ENCODE measurements at places on chromosomes 12 and 14.
A peak's percentile ranks its signal among the peaks of the same experiment; 100 is the strongest.

GRCh38 chr14:33999771-34000291 is 49.0 kb upstream of the EGLN3 start:
- no peak for DNase-seq

DNA sequence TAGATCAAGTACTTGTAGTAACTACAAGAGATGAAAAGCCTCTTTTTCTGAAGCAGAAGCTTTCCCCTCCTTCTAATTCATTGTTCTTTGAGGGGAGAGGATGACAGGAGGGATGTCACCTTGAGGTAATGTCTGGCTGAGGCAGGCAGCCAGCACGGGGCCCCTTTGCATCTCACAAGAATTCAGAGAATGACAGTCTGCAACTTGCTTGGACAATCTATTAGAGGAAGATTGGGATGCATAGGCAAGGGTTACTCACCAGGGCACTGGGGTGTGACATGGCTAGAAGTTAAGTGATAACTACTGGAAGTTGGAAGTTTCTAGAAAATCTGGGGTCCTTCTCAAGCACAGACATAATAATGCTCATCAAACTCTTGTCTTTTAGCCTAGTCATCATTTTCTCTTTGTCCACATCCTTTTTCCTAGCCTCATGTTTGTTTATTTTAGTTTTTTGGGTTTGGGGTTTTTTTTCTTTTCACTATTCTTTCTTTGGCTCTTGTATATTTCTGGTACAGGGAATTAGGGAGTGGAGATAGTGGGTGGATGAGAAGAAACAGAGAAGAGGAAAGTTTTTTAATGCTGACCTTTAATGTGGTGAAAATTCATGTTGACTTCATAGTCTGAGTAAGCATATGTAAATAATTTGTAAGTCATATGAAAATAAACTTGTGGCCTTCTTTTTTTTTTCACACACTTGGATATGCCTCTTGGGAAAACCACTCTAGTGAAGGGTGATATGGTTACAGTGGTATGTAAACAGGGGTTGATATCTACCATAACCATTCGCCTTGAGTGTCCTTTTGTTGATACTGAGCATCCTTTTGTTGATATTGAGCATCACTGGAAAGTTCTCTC is 55.1 kb downstream of the TTLL5 start:
- DNase-seq: no peak

DNA sequence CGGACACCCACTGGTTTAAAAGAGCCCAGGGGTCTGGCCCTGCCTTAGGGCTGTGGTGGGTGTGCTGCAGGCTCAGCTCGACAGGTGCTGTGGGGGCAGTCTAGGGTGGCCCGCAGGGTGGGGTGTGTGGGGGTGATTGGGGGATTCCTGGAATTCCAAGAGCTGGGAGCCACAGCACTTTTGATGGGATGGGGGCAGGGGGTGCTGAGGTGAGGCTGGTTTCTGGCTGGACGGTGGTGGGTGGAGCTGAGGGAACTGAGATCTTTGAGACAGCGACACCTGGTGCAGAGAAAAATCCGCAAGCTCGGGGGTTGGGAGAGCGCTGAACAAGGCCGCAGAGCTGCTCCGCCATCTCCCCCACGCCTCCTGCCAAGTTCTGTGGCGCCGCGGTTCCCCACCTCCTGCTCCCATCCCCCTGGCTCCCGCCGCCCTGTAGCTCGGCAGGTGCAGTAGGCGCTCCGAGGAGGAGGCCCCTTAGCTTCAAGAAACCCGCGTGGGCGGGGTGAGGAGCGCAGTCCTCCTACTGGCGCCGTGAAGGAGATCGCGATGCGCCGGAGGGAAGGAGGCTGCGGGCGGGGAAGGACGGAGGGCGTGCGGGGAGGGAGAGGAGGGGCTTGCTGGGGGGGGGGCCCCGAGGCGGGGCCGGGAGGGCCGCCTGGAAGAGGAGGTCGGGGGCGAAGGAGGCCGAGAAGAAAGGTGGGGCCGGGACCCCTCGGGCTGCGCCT is 1.3 kb upstream of the TEDC1 start:
- DNase-seq: peak; percentile 96

DNA sequence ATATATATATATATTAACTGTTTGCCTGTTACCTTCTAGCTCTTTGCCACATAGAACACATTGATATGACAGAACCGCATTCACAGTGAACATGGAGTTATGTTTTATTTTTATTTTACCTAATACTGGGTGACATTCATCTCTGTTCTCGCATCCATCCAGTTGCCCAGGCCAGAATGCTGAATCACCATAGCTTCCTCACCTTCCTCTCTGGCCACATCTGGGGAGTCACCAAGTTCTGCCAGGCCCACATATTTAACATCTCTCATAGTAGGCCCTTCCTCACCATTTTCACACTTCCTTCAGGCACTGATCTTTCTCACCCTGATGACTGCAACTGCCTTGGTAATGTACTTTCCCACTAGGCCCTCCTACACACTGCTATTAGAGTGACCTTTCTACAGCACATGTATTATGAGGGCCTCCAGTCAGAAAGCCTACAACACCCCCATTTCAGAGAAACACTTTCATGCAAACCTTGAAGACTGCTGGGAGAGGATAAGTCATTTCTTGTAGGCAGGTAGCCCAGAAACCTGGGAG is 106.8 kb downstream of the LGR5 start:
- DNase-seq: no peak

GRCh38 chr12:16602412-16602811 is 3.5 kb downstream of the LMO3 start:
- DNase-seq: no peak

DNA sequence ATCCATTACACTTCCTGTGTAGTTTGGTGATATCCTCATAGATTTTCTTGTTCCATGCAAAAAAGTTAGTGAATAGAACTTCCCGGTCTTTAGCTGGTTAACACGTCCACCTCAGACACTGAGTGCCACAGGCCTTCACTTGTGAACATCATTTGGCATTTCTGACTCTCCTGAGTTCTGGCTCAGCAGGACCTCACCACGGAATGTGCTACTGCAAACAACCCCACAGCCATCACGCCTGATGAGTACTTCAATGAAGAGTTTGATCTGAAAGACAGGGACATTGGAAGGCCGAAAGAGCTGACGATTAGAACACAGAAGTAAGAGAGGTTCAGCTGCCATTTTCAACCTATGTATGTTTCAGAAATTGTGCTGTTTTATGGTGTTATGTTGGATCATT is 20.0 kb downstream of the C12orf76 start:
- no peak for DNase-seq

DNA sequence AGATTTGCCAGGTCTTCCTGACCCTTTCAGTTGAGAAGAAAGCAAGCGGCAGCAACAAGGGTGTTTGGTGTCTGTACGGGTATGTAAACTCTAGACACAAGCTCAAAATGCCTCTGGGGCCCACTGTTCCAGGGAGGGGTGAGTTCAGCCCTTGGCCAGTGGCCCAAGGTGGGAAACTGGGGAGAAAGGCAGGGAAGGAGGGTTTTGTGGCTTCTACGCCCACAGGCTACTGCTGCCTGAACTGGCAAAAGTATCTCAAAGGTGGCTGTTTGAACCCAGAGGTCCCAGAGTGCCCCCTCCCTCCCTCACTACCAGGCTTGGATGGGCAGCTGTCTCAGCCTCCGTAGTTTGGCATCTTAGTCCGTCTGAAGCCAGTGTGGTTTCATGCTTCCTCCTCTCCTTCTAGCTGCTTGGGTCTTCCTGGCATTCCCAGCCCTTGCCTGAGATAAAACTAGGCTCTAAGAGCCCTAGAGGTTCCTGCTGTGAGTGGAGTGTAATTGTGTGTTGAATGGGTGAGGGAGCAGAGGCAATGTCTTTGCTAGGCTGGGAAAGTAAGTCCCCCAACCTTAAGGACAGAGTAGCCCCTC is 5.5 kb downstream of the HOXC5 start:
- no peak for DNase-seq

DNA sequence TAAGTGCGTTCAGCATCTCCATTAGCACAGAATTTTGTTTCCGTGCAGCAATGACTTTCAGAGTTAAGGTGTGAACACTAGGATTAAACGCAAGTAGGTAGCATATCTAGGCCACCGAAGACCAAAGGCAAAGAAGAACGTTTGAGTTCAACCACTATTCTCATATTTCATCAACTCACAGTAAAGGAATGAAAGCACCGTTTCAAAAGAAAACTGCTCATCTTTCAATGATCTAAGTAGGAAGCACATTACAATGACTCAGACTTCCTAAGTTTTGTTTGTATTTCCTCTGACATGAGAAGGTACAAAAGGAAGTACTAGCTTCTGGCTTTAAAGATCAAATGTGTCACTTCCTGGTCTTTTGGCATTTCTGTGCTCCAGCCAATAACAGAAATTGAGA is 57.6 kb downstream of the ACADS start:
- no peak for DNase-seq

DNA sequence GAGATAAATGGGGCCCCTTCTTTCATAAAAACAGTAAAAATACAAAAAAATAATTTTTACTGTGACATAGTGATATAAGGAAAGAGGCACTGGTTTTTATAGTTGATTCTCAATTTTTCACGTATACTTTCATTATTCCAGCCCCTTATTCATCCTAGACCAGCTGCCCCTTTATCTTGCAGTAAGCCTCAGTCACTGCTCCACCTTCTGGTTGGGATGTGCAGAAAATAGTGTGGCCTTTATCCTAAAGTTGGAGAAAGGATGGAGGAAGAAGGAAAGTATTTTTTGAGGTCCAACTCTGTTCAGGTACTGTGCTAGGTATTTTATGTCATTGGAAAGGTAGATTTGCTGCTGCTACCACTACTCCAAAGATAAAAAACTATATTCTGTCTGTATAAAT is 172.7 kb downstream of the ANO6 start:
- peak; percentile 10 for DNase-seq

- DNase-seq: no peak
Measured at GRCh38 chr12:108424026-108424425, 84.9 kb upstream of the CMKLR1 start.

DNA sequence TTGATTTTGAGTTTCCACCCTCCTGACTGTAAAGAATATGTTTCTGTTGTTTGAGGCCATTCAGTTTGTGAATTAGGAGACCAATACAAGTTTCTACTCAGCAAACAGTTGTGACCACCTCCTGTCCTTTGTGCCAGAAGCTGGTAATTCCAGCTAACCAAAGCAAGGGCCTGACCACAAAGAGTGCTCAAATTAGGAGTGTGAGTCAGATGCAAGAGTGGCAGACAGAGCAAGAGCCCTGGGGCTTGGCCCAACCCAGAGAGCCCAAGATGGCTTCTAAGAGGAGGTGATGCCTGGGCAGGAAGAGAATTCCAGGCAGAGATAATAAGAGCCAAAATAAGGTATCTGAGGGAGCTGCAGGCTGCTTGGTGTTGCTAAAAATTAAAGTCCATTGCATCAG is 77.7 kb upstream of the C14orf132 start:
- no peak for DNase-seq

- no peak for DNase-seq
Measured at GRCh38 chr12:80756875-80757274, 40.2 kb downstream of the MYF5 start.

- no peak for DNase-seq
Measured at GRCh38 chr14:95106971-95107370, 50.4 kb downstream of the DICER1 start.

- DNase-seq: no peak
Measured at GRCh38 chr14:76834241-76834661, 8.0 kb downstream of the LRRC74A start.

Measured in NCI-H1694 (cell line).